ENCODE measurements at places on chromosomes 4 and X.

DNA sequence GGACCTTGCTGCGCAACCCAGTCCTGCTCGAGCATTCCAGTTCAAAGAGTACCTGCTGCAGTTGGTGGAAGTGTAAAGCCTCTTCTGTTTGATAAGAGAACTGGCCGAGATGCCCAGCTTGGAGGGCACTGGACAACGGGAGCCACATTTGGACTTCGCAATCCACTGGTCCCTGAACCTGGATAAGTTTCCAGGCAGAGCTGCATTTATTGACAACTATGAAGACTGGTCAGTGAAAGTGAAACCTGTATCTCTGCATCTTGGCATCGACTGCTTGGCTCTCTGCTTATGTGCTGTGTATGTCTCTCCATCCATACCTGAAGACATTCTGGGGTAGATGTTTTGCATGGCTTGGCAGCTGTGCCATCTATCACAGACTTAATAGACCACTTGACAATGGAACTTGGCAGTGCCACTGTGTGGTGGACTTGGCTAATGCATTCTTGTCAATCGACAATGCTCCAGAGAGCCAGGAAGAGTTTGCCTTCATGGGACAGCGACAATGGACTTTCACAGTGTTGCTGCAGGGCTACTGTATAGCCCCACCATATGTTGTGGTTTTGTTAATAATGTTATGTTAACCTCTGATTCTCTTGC, 43.5 kb upstream of the ZBTB33 start:
- DNase-seq: no peak

GRCh38 chr4:42767669-42768068, 110.8 kb upstream of the ATP8A1 start:
- DNase-seq: no peak

GRCh38 chrX:2875798-2876399, 47.2 kb downstream of the GYG2 start:
- DNase-seq: no peak

GRCh38 chrX:19805046-19805690, 82.2 kb downstream of the SH3KBP1 start:
- DNase-seq: no peak

GRCh38 chr4:48275686-48276085, 6.0 kb upstream of the TEC start:
- no peak for DNase-seq

Data from NCI-H226 (cell line).